ENCODE measurements at places on chromosomes 1 and 21.

- no peak for DNase-seq
These were observed 21.3 kb downstream of the KIAA0040 start for GRCh38 chr1:175171036-175171913.

- DNase-seq, result no peak
These were observed 23.7 kb downstream of the NKAIN1 start for GRCh38 chr1:31216016-31216415.

DNA sequence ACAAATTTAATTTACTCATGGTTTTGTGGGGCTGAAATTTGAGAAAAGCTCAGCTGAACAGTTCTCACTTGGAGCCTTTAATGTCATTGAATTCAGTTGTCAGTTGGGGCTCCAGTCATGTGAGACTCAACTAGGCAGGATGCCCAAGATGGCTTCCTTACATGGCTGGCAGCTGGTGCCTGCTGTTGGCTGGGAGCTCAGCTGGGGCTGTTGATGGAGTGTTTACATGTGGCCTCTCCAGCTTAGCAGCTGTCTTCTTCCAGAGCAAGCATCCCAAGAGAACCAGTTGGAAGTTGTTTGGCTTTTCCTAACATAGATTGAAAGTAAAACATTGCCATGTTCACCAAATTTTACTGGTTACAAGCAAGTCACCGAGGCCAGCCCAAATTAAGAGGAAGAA lies 81.8 kb upstream of the KCNA3 start:
- no peak for DNase-seq

DNA sequence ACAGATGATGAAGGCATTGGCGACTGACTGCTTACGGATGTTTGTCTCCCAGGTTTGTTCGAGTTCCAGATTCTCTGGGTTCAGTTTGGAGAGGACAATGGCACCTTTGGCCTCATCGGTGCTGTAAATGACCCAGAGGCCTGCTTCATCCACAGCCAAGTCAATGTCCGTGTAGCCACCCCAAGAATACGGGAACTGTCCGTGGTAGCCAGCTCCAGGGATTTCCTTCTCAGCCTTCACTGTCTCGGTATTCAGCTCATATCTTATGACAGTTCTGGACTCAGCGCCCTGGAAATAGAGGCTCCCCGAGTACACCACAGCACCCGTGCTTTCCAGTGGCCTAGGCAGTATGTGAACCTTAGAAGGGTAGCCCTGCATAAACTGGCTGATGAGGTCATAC lies 14.1 kb downstream of the MYOCOS start:
- no peak for DNase-seq

DNA sequence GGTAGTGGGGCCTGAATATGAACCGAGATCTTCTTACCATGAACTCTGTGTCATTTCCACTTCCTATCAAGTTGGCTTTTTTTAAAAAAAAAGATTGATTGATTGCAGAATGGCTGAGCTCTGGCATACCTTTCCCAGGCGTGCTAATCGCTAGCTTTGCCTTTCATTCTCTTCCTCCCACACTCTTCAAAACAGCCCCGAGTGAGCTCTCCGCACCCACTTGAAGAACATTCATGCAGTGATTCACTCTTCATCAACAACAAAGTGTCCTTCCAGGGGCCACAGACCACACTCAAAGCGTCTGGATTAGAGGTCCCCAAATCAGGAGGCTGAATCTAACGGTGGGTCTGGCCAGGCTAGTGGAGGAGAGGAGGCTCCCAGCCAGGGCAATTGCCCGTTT lies 96.3 kb upstream of the GALNT2 start:
- no peak for DNase-seq

DNA sequence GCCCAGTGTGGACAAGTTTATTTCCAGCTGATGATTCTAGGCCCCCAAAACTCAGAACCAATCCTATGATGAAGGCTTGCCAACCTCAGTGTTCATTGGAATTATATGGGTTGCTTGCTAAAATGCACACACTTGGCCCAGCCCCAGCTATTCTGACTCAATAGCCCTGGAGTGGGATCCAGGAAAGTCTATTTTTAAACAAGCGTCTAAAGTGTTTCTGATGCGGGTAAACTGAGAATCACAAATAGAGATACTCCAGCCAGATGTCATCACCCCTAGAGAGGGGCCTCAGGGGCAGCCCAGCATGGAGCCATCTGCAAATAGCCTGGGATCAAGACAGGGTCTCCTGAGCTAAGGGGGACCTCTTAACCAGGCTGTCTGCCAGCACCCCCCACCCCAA lies 46.0 kb downstream of the PKP1 start:
- no peak for DNase-seq

- DNase-seq, result no peak
These were observed 218.3 kb upstream of the SGIP1 start for GRCh38 chr1:66315671-66316070.

- DNase-seq, result no peak
These were observed 40.7 kb downstream of the SLC30A1 start for GRCh38 chr1:211538287-211538686.

DNA sequence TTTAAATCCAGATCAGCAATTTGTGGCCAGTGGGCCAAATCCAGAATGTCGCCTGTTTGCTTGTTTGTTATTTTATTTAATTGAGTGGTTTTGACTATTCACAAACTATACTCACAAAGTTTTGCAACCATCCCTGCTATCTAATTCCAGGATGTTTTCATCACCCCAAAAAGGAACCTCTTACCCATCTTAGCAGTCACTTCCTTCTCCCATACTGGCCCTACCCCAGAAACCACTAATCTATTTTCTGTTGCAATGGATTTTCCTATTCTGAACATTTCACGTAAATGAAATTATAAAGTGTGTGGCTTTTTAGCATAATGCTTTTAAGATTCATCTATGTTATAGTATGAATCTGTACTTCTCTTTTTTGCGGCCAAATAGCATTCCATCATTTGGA lies 41.3 kb downstream of the WDTC1 start:
- no peak for DNase-seq

DNA sequence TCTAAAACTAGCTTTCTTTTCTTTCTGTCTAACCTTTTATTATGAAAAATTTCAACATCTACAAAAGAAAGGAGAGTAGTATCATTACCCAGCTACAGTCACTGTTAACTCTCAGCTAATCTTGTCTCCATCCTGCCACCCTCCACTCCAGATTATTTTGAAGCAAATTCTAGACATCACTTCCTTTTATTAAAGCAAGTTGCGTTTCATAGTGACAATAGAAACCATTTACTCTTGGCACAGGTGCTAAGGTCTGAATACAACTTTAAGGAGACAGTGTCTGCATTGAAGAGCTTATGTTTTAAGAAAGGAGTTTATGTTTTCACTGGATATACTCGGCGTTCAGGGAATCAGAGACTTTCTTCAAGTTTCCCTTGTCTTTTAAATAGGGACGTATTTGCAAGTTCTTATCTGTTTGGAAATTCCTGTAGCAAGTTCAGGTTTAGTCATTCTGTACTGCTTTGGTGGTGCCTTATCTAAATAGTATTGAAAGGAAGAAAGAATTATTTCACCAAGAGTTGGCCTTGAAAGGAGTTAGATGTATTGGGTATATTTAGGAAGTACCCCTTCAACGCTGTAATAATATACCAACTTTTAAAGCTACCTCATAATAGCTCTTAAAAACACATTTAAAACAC lies 42.7 kb downstream of the ITSN1 start:
- no peak for DNase-seq

- DNase-seq, result no peak
These were observed 52.0 kb upstream of the FAM20B start for GRCh38 chr1:178973652-178974101.

- no peak for DNase-seq
These were observed 413.4 kb upstream of the ADAMTS5 start for GRCh38 chr21:27380303-27380702.

- no peak for DNase-seq
These were observed 1.2 kb downstream of the FGGY start for GRCh38 chr1:59298026-59298583.

DNA sequence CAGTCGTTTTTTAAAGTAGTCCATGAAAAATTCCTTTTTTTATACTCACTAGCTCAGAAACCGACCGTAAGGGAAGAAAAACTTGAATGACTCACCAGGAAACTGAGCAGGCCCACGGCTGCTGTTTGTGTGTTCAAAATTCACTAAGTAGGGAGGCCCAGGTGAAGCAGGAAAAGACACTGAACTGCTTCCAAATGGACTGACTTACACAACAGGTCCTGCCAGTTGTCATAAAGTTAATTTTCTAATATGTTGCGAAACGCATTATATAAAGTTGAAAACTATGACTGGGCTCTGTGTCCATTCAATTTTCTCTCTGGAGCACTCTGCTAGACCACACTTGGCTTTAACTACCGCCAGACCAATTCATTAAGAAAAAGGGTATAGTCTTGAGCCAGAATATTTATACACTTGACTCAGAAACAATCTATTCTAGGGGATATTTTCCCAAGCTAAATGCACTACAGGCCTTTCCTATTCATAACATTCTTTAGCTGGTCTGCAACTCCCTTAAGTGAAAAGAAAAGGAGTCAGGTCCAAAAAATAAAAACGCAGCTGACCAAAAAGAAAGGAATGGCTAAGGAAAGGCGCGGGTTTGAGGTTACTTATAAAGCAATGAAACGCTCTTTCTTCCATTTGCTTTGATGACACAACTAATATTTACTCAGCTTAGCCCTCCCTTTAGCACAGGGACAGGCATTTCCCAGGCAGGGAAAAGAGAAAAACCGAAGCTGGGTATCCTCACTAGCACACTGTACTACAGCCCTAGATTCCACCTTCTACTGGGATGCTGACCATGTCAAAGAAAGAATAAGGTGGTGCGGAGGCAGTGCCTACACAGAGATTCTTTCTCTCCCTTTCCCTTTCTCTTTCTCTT lies 306.3 kb upstream of the ESRRG start:
- no peak for DNase-seq

DNA sequence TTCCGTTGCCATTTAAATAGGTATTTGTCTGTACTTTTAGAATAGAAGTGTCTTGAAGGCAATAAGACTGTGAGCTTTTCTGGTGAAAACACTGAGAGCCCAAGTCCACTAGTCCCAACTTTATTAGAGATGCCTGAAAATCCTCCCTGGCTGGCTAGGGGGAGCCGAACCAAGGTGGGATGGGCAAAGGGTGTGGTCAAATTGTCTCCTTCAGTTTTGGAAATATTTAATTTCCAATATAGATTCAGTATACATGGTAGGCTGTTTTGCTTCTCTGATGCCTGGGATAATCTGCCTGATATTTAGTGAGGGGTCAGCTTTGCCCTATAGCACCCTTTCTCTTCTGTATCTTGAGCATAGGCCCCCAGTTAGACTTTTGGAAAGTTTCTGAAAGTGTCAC lies 3.5 kb downstream of the ROR1 start:
- no peak for DNase-seq

DNA sequence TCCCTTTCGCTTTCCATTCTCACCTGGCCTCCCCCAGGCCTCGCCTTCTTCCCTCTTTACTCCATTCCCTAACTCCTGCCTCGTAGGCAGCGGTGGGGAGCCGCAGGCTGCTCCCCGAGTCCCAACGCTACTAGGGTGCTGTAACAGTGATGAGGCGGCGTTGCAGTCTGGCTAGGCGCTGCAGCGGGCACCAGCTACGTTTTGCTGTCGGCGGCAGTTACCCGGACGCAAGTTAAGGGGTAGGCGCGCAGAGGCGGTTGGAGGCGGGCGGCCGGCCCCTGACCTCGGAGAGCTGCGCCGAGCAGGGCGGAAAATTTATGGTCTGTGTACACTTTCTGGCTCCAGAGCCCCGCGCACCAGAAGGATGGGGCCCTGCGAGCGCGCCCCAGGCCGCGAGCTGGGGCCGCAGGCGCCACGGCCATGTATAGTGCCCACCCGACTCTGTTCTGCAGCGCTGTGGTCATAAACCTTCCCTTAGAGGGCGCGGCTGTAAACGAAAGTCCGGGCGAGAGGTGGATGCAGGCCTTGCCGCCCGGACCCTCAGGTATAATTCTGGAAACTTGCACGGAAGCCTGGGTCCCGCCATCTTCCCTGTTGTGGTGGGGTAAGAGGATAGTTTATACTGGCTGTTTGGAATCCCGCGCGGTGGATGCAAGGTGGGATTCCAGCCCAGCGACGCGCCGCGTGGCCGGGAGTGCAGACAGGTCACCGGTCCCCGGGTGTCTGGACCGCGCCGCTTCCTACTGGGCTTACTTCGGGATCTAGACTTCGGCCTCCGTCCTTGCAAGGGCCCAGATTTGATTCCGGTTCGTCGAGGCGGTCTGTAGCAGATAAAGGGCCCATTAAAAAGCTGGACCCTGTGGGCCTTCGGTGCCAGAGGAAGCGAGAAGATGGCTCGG lies 15.0 kb downstream of the HLX start:
- no peak for DNase-seq

DNA sequence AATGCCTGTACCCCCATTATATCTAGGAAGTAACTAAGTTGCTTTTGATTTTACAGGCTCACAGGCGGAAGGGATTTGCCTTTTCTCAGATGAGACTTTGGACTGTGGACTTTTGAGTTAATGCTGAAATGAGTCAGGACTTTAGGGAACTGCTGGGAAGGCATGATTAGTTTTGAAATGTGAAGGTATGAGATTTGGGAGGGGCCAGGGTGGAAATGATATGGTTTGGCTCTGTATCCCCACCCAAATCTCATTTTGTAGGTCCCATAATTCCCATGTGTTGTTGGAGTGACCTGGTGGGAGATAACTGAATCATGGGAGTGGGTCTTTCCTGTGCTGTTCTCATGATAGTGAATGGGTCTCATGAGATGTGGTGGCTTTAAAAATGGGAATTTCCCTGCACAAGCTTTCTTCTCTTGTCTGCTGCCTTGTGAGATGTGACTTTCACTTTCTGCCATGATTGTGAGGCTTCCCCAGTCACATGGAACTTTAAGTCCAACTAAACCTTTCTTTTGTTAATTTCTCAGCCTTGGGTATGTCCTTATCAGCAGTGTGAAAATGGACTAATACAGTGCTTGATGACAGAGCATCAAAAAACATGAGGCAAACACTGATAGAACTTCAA lies 1119.5 kb downstream of the PLA2G4A start:
- DNase-seq, result no peak

DNA sequence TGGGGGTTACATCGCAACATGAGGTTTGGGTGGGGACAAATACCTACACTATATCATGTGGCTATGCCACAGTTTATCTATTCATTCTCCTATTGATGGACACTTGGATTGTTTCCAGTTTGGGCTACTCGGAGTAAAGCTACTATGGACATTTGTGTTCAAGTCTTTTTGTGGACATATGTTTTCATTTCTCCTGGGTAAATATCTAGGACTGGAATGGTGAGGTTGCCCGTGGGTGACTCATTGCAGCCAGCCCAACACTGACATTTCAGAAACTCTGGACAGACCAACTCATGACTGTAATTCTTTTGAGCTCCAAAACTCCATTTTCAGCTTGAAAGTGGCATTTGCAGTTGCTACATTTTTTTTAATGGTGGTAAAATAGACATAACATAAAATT lies 82.7 kb downstream of the KAZN start:
- DNase-seq, result no peak

DNA sequence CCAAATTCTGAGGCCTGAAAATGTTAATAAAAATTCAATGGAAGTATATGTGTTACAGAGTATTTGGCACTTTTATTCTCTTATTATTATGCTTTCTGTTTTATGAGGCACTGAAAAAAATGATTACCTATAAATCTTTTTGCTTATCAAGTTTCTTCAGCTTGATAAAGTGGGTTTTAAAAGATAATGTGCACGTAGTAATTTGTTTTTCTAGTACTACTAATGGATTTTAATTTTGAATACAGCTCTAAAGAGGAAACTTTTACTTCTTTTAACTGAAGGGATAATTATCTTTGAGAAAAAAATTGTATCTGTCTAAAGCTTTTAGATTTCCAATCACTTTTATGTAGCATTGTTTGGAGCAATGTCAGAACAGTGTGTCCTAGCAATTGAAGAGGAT lies 211.4 kb upstream of the L1TD1 start:
- DNase-seq, result no peak

GRCh38 chr1:178324003-178324402 lies 172.8 kb downstream of the CLEC20A start:
- no peak for DNase-seq

GRCh38 chr21:34813266-34813894 lies 144.6 kb downstream of the CLIC6 start:
- no peak for DNase-seq

All from cortex of kidney (tissue), 1 donor.